ENCODE measurements at places on chromosomes 11 and 22.

DNA sequence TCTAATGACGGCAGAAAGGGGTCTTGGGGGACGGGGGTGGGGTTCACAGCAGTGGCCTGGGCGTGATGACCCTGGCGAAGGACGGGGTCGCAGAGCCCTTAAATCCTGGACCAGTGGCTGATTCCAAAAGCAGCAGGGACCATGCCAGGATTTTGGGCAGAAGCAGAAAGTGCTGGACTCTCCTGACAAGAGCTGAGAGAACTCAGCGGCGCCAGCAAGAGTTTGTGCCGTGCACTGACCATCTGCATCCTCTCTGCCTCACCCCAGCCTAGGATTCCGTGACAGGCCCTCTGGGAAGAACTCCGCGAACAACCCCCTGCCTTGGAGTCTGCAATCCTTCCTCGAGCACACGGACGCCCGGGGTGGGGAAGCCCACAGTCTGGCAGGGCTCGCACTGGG, 644 bp upstream of the NDUFV1 start:
- DNase-seq = no peak

DNA sequence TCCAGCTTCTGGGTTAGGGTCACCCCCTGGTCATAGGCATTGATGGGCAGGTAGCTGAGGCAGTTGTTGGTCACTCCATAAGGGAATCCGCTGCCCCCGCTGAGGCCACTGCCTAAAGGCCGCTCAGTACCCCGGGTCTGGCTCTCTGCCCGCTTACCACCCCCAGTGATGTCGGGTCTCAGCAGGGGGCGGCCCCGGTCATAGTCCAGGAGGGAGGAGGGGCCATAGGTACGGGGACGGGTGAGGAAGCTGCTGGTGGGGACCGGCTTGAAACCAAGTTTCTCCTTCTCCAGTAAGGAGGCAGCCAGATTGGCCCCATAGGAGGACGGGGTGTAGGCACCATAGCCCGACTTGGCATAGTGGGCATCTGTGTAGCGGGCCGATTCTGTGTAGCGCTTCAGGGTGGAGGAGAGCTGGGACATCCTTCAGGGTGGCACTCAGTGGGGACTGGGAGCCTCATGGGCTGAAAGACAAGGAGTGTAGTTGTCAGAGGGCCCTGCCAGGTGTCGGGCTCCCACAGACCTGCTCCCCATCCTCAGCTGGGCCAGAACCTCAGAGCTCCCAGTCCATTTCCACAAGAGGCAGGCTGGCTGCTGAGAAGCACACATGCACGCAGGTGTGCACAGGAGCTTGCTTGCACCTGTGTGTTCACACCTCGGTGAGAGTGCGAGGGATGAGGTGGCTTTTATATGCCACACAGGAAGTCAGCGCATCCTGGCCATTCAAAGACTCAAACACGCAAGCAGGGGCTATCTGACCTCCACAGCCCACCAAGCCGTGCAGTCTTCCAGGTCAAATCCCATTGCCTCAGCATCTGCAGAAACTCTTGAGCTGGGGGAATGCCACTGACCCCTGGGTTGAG, 8.2 kb downstream of the USP2 start:
- no peak for DNase-seq

DNA sequence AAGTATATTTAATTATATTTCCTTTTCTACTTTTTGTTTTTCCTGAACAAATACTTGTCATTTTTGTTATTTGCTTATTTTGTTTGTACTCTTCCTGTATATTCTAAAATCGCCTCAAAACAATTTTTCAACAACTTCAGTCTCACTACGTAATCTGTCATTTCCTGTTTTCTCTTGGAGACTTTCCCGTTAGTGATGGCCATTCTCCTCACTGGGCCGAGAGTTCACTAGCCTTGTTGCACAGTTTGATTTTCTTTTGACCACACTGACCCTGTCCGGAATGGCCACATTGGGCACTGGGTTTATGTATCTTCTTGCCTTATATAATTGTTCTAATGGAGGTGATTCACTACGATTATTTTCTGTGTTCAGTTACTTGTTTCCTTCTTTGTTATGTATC, 726.1 kb downstream of the FAM181B start:
- DNase-seq = no peak

DNA sequence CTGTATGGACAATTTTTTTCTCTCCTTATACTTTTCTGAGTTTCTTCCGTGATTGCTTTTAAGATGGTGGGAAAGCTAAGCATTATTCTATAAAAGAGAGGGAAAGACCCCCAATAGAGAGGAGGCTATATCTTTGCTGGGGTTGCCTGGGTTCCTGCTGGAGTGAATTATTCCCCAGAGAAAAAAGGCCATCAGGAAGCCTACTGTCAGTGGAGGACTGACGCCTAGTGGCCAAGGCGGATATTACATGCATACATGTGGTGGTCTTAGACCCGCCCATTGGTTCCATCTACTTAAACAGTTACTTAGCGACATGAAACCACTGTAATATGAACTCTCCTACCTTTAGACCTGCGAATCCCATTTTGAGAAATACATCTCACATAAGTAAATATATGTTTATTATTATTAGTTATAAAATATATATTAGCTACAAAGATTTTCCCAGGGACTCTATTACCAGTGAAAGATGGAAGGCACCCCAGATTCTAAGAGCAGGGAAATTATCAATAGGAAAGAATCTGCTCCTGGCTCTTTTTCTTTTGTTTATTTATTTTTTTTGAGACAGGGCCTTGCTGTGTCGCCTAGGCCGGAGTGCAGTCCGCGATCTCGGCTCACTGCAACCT, 15.7 kb upstream of the PGA3 start:
- peak; percentile 73 for DNase-seq

GRCh38 chr11:132448334-132448995, 1078.0 kb downstream of the NTM start:
- no peak for DNase-seq

DNA sequence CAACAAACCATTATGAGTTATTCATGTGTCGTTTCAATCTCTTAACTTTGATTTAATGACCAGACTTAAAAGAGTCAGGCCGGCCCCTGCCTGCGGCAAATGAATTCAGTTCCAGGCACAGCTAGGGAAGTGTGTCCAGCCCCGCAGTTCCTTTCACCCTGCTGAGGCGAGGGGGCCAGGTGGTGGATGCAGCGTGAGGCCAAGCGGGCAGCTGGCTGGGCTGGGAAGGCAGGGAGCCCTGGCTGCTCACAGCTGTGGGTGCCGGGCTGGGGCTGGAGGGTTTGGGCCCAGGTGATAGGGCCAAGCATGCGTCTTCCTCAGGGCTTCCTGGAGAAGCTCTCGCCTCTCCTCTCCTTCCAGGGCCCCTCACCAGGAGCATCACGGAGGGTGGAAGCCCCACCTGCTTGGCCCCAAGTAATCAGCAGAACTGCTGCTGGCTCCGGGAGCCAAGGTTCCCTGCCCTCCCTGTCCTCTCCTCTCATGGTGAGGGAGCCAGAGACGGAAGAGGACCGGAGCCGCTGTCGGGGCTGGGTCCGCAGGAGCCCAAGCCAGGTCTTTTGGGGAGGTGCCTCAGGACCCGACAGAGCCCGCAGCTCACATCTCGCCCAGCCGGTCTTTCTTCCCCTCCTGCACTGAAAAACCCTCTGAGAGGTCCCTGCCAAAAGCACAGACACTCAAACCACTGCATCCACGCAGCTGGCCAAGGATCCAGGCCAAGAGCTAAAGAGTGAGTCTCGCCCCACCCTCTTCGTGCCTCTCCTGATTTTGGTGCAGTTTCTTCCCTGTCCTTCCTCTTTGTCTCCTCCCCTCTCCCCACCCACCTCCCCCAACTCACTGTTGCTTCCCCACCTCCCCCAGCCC, 97.0 kb downstream of the ST3GAL4 start:
- DNase-seq = no peak

- no peak for DNase-seq
Measured at GRCh38 chr11:11657218-11657955, 35.6 kb upstream of the GALNT18 start.

- peak; percentile 91 for DNase-seq
Measured at GRCh38 chr22:31630331-31631329, 31.4 kb downstream of the PISD start.

DNA sequence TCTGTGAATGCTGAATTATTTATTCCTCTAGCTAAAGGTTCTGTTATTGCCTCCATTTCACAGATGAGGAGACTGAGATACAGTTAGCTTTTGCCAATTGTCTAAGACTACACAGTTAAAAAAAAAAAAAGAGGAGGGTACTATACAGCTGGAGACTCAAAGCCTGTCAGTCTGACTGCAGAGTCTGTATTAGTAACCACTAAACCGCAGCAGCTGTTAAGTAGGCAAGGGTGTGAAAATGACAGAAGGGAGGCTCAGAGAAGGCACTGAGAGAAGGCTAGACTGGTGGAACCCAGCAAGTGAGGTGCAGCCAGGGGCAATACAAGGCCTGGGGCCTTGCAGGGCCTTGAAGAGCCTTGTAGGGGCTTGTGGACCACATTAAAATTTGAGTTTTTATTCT, 181.2 kb downstream of the CSNK2A3 start:
- peak; percentile 32 for DNase-seq

DNA sequence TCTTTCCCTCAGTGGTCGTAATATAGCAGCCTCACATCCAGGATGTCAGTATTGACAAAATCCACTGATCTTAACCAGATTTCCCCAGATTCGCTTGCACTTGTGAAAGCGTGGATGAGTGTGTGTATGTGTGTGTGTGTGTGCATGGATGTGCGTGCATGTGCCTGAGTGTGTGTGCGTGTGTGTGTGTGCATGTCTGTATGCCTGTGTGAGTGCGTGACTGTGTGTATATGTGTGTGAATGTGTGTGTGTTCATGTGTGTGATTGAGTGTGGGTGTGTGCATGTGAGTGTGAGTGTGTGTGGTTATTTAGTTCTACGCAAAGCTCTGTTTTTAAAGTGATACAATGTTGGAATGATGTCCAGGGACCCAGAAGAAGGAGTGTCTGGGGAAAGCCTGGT, 723.2 kb downstream of the BRD1 start:
- DNase-seq = no peak

- DNase-seq = no peak
Measured at GRCh38 chr11:111937844-111938243, 701 bp downstream of the DIXDC1 start.

- no peak for DNase-seq
Measured at GRCh38 chr11:130871616-130872015, 44.7 kb downstream of the SNX19 start.

DNA sequence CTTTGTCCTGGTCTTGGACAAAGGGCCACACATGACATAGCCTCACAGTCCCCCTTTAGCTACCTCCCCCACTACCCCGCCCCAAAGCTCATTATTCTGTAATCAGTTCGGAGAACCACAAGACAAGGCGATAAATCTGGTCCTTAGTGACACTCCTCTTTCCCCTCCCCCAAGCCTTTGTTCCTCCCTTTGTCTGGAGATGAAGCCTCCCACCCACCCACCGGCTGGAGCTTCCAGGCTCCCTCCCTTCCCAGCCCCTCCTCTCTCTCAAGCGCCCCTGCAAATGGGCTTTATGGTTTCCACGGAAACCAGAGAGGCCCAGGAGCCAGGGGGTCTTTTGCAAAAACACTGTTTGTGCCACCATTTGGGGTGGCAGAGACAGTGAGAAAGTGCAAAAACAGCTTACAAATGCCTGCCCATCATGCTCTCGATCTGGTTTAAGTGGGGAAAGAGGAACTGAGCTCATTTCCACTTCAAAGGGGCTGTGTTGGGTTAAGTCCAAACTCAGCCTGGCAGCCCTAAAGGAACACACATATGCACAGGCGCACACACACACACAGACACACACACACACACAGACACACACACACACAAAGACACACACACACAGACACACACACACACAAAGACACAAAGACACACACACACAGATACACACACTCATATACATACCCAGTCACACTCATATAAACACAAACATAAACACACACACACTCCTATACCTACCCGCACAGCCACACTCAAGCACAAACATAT, 23.5 kb downstream of the APLNR start:
- no peak for DNase-seq

DNA sequence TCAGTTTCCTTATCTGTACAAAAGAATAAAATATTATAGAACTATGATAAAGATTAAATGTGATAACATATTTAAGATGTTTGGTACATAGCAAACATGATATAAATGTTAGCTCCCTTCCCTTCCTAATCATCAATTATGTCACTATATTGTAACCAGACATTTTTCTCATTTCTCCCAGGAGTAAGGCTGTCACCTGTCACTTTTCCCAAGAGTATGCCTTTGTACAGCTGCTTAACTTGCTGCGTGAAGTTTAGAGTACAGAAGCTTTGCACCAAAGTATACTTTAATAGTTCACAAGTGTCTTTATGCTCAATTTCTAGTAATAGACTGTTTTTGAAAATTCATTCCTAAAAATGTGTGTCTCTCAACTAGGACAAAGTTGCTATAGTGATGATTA, 186.9 kb downstream of the DLG2 start:
- no peak for DNase-seq

DNA sequence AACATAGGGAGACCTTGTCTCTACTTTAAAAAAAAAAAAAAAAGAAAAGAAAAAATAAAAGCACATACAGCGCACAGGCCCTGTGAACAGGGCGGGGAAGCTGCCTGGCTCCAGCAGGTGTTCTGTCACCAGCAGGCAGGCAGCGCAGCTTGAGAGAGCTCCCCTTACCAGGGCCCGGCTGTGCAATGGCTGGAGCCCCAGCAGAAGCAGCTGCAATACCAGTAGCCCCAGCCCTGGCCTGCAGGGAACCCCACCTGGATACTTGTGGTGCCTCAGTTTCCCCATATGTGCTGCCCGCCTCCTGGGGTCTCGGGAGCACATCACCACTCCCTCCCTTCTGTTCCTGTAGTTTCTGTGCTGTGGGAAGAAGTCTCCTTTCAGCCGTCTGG, 12.3 kb downstream of the TSPAN32 start:
- DNase-seq = no peak

DNA sequence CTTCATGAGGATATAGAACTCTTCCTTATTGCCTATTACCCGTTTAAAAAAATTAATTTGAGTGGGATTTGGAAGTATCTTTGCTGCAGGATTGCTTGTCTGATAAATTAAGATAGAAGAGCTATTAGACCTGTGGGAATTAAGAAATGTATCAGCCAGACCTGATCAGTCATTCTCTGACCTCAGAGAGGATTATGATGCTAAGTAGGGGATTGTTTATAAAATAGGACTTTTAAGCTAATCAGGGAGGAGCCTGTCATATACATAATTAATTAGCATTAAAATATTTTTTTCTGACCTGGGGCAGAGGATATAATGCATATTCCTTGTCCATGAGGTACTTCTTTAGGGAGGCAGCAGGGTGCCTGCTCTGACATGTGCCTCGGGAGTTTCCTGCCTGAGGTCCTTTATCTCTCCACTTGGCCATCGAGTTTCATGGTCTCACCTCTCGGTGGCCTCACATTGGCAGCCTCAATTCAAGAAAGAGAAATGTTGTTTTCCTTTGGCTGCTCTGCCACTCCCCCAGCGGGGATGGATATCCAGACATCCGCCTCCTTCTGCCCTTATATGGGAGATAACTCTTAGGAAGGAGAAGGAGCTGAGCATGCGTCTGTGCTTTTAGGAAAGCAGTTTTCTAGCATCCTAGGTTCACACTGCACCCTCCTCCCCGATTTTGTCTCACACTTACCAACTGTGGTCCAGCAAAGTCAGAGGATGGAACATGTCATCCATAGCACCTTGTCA, 41.1 kb downstream of the DIXDC1 start:
- DNase-seq = no peak

- DNase-seq = no peak
Measured at GRCh38 chr11:46692450-46692849, 8.0 kb downstream of the ARHGAP1 start.
